PC-9 (cell line): ENCODE measurements at places on chromosomes 4 and X. TPM values are rescaled to one million over a fixed set of nuclear protein-coding genes. Genes with fewer than 3 reads are reported as not detected.

DNA sequence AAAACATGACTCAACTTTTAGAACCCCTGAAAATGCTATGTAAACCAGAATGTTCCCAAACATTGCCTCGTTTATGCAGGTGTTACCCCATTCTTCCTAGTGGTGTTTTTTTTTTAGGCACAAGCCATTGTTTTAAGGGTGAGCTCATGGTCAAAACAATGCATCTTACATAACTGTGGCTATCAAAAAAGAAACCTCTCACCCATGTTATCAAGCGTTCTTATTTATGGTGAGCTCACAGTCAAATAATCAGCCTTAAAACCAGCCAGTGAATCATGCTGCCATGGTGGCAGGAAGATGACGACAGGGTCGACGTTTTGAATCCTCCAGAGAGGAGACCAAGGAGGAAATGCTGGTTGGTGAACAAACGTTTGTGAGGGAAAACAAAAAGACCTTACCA is 195.2 kb downstream of the KDR start:
- no peaks in the 10 kb centered on the region for H3K36me3 ChIP-seq
- no peaks in the 10 kb centered on the region for H3K4me1 ChIP-seq
- H3K27me3 ChIP-seq, result no peaks in the 10 kb centered on the region
- H3K4me3 ChIP-seq, result no peak overlapping the region
- no peak for DNase-seq

GRCh38 chrX:109742722-109743121 is 9.7 kb upstream of the ACSL4 start:
- H3K36me3 ChIP-seq, result no peaks in the 10 kb centered on the region
- DNase-seq, result no peak
- H3K27ac ChIP-seq, result no peak overlapping the region
- no peaks in the 10 kb centered on the region for H3K27me3 ChIP-seq

- no peaks in the 10 kb centered on the region for H3K4me1 ChIP-seq
- no peak for DNase-seq
- H3K27me3 ChIP-seq, result peaks cover 77% of the 10 kb centered on the region
- no peak overlapping the region for H3K27ac ChIP-seq
- no peaks in the 10 kb centered on the region for H3K36me3 ChIP-seq
Observed at GRCh38 chrX:153209347-153209746, 30.3 kb downstream of the MAGEA1 start.

DNA sequence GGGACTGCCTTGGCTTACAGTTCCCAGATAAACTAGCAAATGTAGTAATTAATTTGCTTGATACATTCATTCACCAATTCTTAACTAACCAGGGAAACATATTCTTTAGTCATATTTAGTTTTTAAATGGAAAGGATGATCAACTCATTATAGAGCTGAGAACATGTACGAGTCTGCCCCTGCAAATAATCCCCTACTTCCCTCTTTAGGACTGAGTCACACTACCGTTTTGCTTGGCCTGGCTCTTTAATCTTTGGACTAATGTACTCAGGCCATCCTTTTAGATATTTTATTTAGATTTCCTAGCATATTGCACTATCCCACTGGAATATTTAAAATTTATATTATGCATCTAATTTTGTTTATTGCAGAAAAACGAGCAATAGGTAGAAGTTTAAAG is 105.5 kb upstream of the LCORL start:
- no peaks in the 10 kb centered on the region for H3K4me1 ChIP-seq
- no peak overlapping the region for H3K27ac ChIP-seq
- no peak for DNase-seq
- H3K36me3 ChIP-seq, result no peaks in the 10 kb centered on the region
- no peaks in the 10 kb centered on the region for H3K27me3 ChIP-seq

GRCh38 chr4:88583631-88584470 is 8.4 kb upstream of the HERC3 start:
- H3K27me3 ChIP-seq, result no peaks in the 10 kb centered on the region
- H3K36me3 ChIP-seq, result no peaks in the 10 kb centered on the region
- H3K4me3 ChIP-seq, result no peak overlapping the region
- no peak for DNase-seq
- H3K4me1 ChIP-seq, result no peaks in the 10 kb centered on the region
- no peak overlapping the region for H3K27ac ChIP-seq

GRCh38 chr4:95213366-95213765 is 335.4 kb downstream of the UNC5C start:
- no peaks in the 10 kb centered on the region for H3K36me3 ChIP-seq
- no peak overlapping the region for H3K27ac ChIP-seq
- H3K27me3 ChIP-seq, result 0 out of 2 replicates have a peak, but pooled peaks cover 5% of the 10 kb centered on the region
- no peaks in the 10 kb centered on the region for H3K4me1 ChIP-seq

Gene TMEM187
- 20.1 and 30.8 TPM in 2 replicates for total RNA-seq

Gene PPARGC1A
- not detected in 2 replicates for total RNA-seq

Gene SFRP2
- not detected in 2 replicates for total RNA-seq

Gene TMSB15A
- total RNA-seq, result not detected in 2 replicates

Gene TLR7
- total RNA-seq, result not detected in 2 replicates
